ENCODE measurements at places on chromosomes 11 and 22.

DNA sequence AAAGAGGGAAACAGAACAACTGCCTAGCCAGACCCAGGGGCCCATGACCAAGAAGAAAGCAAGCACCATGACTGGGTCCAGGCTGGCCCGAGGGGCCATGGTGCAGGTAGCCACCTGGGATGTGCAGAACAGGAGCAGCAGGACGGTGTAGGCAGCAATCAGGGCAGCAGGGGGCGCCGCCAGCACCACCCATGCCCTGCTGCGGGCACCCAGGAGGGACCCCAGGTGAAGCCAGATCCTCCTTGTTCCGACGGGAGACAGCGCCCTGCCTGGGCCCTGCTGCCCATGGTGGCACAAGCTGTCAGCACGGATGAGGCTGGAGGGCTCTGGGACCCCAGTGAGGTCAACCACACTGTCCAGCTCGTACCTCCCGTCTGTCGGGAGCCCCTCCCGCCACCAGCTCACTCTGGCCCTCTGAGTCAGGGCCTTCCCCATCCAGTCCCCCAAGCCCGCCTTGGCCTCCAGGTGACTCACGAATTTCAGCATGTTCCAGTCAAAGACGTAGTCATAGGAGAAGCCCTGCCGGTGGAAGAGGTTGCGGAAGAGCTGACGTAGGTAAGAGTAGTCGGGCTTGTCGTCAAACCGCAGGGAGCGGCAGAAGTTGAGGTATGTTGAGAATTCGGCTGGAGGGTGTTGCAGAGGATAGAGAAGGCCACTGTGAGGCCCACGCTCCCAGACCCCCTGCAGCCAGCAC, 18.8 kb downstream of the CSNK1E start:
- peak; percentile 21 for DNase-seq

GRCh38 chr22:45324311-45324711, 14.6 kb downstream of the FAM118A start:
- DNase-seq = no peak

DNA sequence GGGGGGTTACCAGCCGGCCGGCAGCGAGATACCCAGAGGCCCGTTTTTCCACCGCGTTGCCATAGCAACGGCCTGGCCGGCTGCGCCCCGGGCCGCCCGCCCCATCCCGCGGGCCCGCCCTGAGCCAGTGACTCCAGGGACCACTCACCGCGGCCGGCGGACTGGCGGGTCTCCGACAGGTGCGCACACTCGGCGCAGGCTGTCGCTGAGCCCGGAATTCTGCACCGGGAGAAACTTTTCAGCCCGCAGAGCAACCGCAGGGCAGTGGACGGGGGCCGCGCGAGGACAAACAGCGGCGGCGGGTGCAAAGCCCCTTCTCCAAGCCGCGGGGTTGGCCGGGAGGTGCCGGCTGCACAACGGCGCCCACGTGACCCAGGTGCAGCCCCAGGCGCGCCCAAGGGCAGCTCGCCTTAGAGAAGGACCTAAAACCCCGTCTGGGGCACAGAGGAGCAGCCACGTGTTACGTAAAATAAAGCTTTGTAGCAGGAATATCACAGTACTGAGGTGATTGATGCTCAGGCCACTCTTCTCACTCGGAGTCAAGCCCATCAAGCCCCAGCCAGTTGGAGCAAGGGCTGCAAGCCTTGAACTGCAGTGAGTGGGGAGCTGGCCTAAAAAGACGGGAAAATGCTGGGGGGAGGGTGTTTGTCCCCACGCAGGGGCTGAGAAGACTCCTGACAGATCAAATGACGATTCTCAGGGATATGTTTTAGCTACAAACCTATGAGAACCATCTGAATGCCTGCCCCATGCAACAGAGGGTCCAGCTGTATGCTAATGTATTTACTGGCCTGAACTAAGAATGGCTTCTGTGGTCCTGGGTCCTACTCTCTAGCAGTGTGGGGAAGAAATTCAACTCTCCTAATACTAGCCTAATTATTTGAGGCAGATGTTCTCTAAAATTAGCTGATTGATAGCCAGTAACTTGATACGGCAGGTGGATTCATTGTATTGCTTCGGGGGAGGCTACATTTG, at the start of gene STK33:
STK33 (minus strand) TSS at position 294 of the 975 bp plus-strand sequence. CDS start 119,323 bp downstream, outside the sequence.
- no peak for DNase-seq

DNA sequence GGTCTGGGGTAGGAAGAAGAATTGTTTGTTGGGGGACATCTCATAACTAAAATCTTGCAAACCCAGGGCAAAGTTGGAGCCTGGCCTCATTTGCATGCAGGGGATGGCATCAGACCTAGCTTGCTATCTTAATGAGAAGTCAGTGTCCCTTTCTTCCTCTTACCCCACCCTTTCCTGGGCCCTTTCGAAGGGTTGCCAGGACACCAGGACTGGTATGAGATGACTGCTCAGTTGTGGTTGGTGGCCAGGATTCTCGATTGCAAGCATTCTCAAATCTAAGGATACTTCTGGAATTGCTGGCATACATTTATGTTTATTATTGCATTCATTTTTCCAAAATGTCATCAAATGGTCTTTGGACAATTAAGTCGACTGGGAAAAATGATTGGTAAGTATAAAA, 131.0 kb downstream of the SLC1A2 start:
- DNase-seq = peak; percentile 29

DNA sequence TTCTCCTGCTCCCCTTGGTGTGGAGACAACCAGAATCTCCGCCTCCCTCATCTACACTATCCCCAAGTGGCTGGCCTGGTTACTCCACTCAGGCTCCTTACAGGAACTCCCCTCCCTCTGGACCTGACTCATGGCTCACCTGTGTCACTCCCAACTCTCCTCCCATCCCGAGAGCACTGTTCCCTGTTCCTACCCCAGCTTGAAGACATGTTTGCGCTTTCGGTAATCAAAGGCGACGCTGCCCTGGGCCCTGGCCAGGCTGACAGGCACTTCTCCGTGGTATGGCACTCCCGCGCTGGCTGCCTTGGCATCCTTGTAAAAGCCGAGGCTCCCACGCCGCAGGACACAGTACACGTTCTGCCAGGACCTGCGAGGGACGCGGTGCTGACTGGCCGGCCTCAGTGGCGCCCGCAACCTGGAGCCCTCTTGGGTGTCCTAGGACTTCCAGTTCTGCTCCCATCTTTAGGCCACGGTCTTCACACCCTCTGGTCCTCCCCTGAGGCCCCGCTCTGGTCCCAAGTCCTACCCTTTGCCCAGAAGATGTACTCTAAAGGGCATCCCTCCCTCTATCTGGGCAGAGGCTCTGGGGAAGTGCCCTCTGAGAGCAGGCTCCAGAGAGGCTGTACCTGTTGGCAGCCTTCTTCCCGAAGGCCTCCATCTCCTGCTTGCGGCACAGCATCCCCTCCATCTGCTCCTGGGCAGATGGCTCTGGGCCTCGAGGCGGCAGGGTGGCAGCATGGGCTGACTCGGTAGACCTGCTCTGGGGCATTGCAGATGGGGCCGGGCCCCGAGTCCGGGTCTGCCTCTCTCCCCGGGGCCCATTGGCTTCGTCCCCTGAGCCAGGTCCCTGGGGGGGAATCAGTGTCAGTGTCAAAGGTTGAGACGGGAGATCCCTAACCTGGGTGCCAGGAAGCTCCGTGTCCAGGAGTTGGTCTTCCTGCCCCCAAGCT, 9.4 kb upstream of the RBM4B start:
- DNase-seq = no peak

DNA sequence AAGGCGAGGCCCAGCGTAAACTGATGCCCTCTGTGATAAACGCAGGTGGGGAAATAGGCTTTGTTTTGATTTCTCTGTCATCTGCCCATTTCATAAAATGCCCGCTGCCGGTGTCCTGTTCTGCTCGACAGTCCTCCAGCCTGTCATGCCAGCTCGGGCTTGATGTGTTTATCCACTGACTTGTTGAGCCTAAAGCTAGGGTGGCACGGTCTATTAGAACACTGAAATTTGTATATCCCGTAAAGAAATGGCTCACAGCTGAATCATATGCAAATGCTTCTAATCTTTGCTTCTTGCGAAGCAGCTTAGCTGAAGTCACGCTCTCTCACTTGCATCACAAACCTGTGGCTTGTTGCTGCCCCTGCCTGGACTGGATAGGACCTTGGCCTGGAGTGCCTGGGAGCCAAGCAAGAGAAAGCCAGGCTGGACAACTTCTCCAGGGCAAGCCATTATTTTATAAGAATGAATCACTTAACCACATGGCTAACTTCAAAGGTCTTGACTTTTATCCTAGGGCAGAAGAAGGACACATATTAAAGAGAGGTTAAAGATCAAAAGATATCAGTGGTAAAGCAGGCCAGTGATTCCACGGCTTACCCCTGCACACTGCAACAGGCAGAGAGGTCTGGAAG, 33.1 kb downstream of the EHF start:
- peak; percentile 91 for DNase-seq

- no peak for DNase-seq
Observed at GRCh38 chr11:26778000-26778757, 56.3 kb upstream of the SLC5A12 start.

- DNase-seq = no peak
Observed at GRCh38 chr11:70448983-70449567, 50.7 kb downstream of the CTTN start.
